Cardiac fibroblast (primary cell): ENCODE measurements at places on chromosomes 4 and X.

DNA sequence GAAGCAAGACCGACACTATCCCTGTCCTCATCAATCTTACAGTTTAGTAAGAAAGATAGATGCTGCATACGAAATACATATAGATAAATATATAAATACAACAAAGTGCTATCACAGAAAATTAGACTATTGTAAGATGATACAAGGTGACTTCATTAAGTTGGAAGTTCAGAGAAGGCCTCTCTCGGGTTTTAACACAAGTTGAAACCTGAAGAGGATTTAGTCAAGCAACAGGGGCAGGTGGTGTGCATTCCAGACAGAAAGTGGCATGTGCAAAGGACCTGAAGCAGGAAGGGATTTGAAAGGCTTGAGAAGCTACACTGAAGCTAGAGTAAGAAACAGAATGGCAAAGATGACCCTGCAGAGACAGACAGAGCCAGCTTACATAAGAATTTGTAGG, 36.5 kb downstream of the USP46 start:
- DNase-seq = no peak

GRCh38 chr4:15690020-15690809, 8.6 kb downstream of the FAM200B start:
- peak; percentile 95 for DNase-seq

GRCh38 chrX:79604364-79604763, 237.2 kb upstream of the ITM2A start:
- DNase-seq = no peak

DNA sequence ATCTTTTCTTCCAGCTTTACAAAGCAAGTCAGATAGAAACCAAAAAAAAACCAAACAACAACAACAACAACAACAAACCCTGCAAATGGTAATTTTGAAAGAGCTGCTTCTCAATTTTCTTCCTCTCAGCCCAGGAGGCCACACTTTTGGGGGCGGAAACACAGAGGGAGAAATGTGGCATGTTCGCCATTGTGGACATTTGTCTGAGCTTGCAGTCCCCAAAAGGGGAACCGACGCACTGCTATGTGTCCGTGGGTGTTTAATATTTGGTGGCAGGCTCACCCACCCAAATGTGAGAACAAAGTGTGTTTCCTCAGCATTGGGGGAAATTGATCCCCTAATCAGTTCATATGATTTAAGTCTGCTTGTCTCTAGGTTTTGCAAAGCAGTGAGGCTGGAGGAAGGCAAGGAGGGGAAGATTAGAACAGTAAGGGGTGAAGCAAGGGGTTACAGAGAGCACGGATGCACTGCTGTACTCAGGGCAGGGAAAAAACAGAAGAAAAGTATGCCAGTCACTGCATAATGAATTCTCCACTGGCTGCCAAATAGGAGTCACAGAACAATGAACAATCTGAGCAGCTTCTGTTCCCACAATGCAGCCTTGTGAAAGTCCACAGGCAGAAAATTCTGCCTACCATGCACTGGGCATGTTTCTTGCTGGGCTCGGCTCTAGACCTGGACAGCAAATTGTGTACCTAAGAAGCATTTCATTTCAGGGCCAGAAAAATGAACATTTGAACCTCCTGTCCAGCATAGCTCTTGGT, 74.7 kb upstream of the GPM6B start:
- no peak for DNase-seq

GRCh38 chrX:149916745-149917392, 12.5 kb upstream of the HSFX4 start:
- no peak for DNase-seq

- no peak for DNase-seq
Measured at GRCh38 chr4:93719552-93719951, 109.0 kb upstream of the ATOH1 start.

DNA sequence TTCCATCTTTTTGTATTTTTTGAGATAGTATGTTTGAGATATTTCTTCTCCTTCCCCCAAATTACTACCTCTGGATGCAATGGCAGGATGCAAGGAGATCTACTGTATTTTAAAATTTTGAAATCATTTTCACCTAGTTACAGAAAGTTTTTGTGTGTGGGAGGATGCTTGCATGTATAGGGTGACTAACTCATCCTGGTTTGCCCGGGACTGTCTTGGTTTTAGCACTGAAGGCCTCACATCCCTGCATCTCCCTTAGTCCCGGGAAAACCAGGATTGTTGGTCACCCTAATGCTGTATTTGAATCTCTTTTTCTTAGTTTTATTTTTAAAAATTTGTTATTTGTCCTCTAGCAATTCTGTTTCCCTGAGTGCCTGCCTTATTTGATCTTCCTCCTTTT, 12.1 kb downstream of the SUPT20HL2 start:
- no peak for DNase-seq

DNA sequence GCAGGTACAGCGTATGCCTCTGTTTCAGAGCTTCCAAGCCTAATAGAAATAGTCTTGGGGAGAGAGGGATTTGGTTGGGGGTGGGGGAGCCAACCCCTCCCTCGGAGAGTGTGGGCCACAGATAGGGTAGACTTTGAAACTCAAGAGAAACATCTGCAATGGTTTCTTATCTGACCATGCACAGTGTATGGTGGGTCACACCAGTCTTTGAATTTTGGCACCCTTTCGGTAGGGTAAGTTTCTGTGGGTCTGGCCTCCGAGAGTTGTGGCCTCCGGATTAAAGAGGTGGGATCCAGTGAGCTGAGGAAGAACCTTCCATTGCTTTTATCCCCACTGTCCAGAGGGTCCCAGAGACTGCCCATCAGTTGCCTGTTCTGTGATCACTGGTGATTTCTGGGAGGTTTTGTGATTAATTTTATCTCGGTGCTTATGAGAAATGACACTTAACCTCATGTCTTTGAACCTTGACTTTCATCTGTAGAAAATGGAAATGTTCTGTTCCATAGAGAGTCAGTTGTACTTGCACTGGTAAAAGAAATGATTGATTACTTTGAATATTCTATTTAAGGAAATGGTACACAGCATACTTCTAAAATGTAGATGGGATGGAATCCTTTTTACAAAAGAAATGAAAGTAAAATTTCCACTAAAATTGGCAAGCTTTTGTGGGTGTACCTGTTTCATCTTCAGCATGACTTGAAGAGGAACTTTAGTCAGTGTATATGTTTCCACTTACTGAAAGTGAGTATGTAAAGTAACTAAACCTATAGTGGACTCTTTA, 62.7 kb downstream of the TMEM131L start:
- DNase-seq = no peak

DNA sequence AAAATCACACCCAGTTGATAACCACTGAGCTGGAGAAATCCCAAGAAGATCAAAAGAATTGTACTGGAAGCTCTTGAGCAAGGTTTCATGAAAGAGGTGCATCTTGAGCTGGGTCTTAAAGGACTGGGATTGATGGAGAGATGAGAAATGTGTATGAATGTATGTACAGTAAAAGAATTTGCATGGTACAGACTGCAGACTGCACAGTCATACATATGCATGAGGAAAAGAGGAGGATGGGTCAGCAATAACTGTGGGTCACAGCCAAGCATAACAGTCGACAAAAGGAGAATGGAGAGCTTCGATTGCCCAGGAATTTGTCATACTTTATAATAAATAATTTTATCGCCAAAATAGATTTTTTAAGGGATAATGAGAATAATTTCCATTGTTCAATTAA, 4.8 kb upstream of the RELL1 start:
- DNase-seq = peak; percentile 66

GRCh38 chr4:28759064-28759463, 1898.4 kb downstream of the STIM2 start:
- no peak for DNase-seq

DNA sequence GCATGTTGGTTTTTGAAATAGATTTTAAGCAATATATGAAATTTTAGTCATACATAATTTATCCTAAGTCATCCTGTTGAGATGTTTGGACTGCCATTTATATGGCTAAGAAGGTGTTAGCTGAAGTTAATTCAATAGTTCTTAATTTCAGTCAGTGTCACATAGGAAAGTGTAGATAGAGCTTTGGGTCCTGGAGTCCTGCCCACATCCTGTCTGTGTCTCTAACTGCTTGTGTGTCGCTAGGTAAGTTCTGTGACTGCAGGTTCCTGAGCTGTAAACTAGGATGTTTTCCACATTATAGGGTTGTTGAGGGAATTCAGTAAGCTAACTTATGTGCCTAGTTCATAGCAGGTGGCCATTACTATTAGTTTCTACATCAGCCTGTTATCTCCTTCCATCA, 20.7 kb downstream of the OFD1 start:
- DNase-seq = no peak

DNA sequence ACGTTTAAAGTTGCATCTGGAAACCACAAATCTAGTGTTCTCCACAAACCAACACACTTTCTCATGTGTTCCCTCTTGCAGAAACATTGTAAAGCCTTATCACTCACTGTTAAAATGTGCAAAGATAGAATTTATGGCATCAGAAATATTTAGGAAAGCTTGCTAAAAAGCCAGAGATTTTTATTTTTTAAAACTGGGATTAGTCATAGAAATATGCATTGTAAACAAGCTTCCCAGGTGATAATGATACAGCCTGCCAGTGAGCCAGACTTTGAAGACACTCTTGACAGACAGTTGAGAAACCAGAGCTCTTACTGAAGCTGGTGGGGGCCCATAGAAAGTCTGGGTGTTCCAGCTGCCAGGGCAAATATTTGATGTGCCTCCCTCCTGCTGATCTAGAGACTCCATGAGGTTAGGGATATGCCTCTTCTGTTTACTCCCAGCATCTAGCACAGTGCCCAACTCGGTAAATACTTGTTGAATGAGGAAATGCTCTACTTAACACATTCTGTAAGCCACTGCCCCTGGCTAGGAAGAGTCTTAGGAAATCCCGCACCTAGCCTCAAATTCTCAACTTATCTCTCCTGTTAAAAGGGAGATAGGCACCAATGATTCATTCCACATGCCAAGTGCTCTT, 179.0 kb upstream of the RASGEF1B start:
- DNase-seq = peak; percentile 49

DNA sequence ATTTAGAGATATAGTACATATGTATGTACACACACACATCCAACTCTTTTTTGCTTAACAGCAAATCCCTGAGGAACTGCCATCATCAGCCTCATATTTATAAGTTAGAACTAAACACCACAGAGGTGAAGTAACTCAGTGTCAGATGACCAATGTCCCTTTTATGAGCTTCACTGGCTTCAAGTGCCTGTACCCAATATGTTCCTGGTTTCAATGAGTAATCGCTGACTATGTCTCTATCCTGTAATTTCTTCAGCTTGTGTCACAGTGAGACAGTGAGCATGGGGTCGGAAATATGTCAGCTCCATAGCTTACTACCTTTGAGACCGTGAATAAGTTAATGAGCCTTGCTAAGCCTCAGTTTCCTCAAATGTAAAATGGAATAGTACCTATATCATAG, 136.2 kb upstream of the RASGEF1B start:
- DNase-seq = no peak

GRCh38 chr4:26406346-26406975, 83.8 kb downstream of the CCKAR start:
- peak; percentile 36 for DNase-seq

GRCh38 chr4:136136601-136137000, 1395.7 kb downstream of the PCDH18 start:
- DNase-seq = no peak

DNA sequence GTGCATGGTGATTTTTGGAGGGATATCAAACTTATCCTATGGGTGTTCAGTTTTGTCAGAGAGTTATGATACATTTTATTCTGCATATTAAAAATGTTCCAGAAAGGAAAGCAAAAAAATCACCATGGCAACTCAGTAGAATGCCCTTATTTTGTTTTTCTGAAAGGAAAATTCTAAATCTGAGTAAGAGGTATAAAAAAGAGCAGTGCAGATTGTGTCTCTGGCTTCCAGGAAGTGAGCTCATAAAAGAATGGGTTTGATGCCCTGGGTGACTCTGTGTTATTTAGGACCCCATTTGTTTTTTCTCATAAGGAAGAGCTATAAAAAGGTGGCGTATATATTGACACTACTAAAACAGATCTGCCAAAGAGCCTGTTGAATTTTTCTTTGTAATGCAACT, 128.8 kb downstream of the UCHL1 start:
- DNase-seq = no peak

GRCh38 chr4:141853091-141853764, 216.8 kb downstream of the IL15 start:
- DNase-seq = no peak

- DNase-seq = peak; percentile 5
Measured at GRCh38 chrX:26411045-26411444, 195.1 kb downstream of the MAGEB5 start.

GRCh38 chrX:15142084-15142715, 127.7 kb downstream of the ASB9 start:
- DNase-seq = no peak

DNA sequence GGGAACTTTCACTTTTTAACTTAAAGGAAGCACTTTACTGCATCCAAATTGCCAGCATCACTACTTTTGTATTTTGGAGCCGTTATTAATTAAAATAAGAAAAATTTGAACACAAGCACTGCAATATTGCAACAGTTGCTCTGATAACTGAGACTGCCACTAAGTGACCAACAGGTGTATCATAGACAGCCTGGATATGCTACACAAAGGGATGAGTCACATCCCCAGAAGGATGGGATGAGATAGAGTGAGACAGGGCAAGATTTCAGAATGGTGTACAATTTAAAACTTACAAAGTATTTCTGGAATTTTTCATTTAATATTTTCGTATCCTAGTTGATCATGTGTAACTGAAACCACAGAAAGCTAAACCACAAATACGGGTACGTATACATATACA, 204.1 kb downstream of the MAPK10 start:
- no peak for DNase-seq

- DNase-seq = peak; percentile 22
Measured at GRCh38 chr4:132333724-132334047, 815.4 kb upstream of the PCDH10 start.

DNA sequence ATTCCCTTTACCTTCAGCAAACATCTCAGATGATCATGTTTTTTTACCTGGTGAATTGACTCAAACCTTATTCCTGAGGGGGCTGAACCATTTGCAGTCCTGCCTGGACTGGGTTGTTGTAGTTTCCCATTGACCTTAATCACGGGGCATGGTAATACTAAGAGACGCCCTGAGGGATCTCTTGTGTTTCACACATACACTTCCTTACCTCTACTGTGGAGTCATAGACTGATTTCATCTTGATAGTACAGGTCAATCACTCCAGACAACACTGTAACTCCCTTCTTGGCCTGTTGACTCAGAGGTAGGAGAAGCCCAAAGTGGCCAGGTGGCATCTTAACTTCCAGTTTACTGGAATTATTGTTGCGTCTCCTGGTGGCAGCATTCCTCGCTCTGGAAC, 1064.0 kb upstream of the PCDH10 start:
- no peak for DNase-seq

GRCh38 chr4:161554372-161554990, 609.3 kb downstream of the FSTL5 start:
- peak; percentile 48 for DNase-seq

GRCh38 chrX:107769581-107770317, 5.8 kb downstream of the TSC22D3 start:
- DNase-seq = no peak

DNA sequence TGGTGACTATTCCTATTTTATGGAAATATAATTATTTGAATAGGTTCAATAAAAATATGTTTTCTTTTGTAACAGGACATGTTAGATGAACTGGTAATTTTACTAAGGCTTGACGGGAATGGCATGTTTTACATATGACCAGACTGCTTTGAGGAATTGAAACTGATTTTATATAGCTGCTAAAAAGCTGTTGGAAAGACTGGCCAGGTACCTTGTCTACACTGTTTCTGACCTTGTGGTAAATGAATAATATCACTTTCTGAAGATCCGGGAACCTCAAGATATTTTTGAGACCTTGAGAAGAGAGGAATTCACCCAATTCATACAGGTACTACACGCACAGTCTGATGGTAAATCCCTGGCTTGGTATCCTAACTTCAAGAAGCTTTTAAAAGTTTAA, 42.1 kb upstream of the USP46 start:
- no peak for DNase-seq

- no peak for DNase-seq
Measured at GRCh38 chr4:80172203-80172602, 25.1 kb upstream of the PRDM8 start.
